Fibroblast of mammary gland (primary cell): ENCODE measurements at places on chromosomes 7 and 10.

- DNase-seq = no peak
Measured at GRCh38 chr10:7547829-7548228, 118.9 kb downstream of the ITIH5 start.

DNA sequence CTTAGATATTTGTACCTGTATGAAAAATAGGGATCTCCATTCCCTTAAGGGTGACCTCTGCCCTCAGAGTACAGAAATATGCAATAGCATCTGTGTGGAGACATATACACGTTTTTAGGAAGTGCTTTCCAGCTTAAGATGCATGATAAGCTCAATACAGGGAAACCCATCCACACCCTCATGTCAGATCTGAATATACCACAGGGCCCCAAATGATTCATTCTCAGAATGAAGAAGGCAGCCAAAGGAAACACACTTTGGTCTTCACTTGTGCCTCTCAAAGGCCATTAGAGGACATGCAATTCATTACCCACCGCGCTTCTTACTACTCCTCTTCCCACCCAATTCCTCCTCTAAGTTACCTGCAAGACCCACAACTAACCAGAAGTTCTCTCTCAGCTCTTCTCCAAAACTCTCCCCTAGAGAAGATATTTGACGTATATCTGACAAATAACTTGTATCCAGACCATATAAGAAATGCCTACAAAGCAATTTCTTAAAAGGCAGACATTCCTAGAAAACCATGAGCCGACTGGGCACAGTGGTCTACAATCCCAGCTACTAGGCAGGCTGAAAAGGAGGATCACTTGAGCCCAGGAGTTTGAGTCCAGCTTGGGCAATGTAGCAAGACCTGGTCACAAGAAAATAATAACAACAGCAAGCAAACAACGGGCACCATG lies 103.0 kb downstream of the OAT start:
- no peak for DNase-seq

- no peak for DNase-seq
Measured at GRCh38 chr10:21036757-21037156, 139.6 kb upstream of the NEBL start.

- no peak for DNase-seq
Measured at GRCh38 chr7:10804770-10805169, 168.9 kb upstream of the PHF14 start.

DNA sequence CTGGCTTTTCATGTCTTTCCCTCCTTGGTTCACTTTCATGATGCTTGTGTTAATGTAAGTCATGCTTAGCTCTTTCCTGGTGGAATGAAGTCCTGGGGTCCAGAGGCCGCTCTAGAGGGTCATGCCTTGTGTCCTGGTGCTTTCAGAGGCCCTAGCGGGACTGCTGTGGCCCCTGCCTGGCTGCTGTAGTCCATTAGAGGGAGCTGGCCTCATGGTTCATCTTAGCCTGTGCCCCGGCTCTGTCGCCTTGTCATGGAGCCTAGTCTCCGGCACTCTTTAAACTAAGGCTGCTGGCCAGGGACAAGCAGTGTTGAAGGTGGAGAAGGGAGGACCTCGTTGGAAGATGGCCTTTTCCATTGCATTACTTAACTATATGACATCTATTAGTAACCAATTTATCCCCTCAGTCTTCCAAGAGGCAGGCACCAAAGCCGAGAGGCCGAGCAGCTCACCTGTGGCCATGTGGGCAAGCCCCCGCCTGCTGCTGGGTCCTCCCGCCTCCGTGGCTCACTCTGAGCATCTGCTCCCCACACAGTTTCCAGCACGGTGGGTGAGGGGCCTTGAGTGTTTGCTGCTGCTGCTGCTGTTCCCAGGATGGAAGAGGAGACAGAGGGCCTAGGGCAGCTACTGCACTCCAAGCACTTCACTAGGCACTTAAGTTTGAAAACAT lies 5.0 kb upstream of the NDUFB2 start:
- no peak for DNase-seq

- no peak for DNase-seq
Measured at GRCh38 chr10:79021948-79022499, 46.7 kb upstream of the ZMIZ1 start.

- DNase-seq = peak; percentile 32
Measured at GRCh38 chr7:149171892-149172533, 23.3 kb upstream of the ZNF282 start.

DNA sequence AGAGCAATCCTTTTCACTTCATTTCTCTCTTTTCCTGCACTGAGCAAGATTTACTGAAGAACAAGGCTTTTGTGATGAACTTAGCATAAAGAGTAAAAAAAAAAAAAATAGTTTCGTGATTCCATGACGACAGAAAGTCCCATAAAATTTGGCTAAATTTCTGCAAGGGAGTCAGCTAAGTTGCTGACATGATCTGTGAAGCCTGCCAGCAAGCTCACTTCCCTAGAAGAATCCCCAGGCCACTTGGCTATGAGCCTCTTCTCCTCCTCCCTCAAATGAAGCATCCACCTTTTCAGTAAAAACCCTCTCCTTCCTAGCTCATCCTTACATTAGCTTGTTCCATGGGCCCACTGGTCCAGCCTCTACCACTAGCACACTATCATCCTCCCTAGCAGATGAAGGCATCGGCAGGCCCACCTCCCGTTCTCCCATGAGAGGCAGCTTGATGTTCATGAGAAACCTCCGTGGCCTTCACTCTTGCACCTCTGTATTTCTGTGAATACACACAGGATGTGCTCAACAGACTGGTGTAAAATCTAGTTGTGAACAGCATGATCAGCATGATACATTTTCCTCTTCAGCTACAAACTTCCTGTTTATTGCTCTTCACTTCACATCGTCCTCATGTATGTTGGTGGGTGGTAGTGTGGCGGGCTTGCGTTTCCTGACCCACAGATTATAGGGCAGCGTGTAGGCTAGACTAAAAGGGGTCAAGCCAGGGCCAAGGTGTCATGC lies 30.9 kb downstream of the GIMAP8 start:
- DNase-seq = no peak

- DNase-seq = peak; percentile 7
Measured at GRCh38 chr7:145219461-145219860, 383.6 kb upstream of the TPK1 start.

GRCh38 chr7:102323914-102324195 lies 32.4 kb downstream of the SPDYE6 start:
- no peak for DNase-seq

DNA sequence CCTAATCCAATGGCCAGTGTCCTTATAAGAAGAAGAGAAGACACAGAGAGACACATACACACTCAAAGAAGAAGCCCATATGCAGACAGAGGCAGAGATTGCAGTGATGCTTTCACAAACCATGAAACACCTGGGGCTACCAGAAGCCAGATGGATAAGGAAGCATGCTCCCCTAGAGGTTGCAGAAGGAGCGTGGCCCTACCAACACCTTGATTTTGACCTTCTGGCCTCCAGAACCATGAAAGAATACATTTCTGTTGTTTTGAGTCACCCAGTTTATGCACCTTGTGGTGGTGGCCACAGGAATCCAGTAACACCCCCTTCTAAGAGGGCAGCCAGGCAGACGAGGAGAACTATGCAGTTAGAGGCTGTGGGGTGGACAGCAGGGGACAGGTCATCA lies 43.5 kb downstream of the AOC1 start:
- no peak for DNase-seq

- no peak for DNase-seq
Measured at GRCh38 chr7:86158111-86158510, 485.6 kb upstream of the GRM3 start.

DNA sequence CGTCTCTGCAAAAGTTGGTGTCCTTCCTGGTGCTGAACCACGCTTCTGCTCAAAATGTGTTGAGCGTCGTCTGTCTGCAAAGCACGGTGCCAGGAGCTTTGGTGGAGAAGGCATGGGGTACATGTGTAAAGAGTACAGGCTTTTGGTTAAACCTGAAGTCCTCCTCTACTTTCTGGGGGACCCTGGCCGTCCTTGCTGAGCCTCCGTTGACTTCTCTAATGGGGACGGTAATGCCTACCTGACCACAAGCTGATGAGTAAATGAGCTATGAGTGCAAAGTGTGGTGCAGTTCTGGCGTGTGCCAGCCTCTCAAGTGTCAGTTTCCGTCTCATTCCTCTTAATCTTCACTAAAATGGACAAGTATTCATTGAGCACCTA lies 527 bp upstream of the HERPUD2 start:
- DNase-seq = peak; percentile 20

GRCh38 chr7:133139350-133139749 lies 57.5 kb upstream of the CHCHD3 start:
- DNase-seq = peak; percentile 63

DNA sequence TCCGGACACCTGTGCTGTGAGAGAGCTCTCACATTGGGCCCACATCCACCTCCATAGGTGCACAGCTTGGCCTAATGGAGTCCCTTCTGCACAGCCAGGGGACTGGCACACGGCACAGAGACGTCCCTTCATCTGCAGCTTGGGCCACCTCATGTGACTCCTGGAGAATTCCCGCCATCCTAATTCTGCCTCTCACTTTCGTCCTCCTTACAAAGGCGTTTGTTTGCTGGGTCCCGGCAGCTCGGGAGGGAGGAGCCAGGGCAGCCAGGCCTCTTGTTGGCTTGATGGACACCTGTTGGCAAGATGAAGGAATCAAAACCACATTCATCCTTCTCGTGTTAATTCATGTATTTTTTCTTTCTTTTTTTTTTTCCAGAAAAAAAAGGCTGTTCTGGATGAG lies 30.7 kb upstream of the TTYH3 start:
- no peak for DNase-seq

DNA sequence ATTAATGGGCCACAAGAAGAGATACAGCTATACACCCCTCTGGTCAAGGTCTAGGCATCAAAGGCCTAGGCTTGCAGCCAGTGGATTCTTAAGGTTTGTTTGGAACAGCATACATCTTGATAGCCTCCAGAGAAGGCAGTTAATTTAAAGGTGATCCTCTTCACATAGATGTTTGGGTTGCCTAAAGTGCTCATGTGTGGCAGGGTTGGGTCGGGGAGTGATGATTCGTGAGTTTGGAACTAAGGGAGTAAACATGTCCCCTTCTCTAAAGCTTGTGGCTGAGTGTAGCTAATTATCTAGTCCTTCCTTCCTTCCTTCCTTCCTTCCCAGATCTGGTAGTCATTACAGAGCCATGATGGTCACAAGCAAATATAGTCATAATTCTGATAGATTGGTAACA lies 12.4 kb downstream of the PCLO start:
- no peak for DNase-seq

- DNase-seq = no peak
Measured at GRCh38 chr10:111356571-111356970, 279.7 kb downstream of the ADRA2A start.

- no peak for DNase-seq
Measured at GRCh38 chr10:123781956-123782500, 109.6 kb downstream of the CPXM2 start.

- no peak for DNase-seq
Measured at GRCh38 chr10:26194275-26194674, 22.3 kb upstream of the GAD2 start.

- DNase-seq = no peak
Measured at GRCh38 chr7:36606976-36607720, 117.1 kb downstream of the AOAH start.

DNA sequence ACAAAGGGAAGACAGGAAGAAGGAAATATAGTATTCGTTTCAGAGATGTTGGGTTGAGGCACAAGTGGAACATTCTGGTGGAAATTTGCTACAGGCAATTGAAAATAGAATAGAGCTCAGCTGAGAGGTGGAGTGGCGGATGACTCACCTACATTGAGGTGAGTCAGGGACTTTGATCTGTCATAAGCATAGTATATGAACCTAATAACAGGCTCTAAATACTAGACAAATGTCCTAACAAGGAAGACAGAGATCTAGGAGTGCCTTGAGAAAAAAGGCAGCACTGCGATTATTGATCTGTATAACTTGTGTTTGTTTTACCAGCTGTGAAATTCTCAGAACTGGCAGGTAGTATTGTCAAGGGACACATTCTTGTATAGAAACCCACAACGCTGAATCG lies 907 bp upstream of the IFRD1 start:
- DNase-seq = peak; percentile 49

DNA sequence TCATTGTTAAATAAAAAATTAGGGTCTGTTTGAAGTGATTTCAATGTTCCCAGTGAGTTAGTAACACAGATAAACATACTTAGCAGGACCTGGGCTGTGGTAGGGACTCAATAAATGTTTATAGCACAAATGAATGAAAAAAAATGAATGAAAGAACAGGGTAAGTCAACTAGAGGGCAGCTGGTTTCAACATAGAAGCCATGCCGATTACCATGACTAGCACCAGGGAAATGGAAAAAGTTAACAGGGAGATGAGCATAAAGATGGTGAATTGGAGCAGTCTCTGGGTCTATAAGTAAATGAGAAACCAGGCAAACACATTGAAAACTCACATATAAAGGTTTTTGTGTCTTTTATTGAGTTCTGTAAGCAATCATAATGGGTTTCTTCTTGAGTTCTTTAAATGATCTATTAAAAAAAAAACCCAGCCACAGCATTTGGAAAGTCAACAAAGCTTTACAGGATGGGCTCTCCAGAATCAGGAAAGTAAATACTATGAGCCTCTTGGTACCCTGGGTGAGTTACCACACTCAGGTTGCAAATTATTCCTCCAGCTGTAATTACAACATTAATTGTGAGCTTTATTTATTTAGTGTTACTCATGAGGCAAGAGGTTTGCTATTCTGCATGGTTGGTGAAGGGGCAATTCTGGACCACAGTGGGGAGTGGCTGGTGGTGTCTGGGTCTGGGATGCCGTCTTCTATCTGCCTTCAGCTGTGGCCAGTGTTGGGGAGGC lies 46.1 kb upstream of the MTPN start:
- DNase-seq = no peak

DNA sequence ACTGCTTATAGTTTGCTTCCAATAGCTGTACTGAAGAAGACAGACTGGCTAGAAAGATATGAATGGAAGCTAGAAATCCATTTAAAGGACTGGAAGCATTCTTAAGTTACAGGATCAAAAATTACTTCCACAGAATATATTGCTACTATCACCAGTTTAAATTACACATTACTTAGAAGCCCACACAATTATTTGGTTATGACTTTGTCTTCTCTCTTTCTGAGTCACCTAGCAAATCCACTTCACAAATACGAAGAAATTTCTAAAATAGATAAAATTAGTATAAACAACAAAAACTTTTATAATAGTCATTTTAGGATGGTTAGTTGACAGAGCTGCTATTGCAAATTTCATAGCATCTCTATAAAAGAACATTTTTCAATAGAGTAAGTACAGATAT lies 108.1 kb downstream of the SNX13 start:
- DNase-seq = no peak
